ENCODE measurements at places on chromosomes 1 and 21. TPM values are rescaled to one million over a fixed set of nuclear protein-coding genes. Genes with fewer than 3 reads are reported as not detected.
A peak's percentile ranks its signal among the peaks of the same experiment; 100 is the strongest.

GOLT1A gene
- polyA plus RNA-seq, result not detected

ATP1A2 gene
- polyA plus RNA-seq, result not detected

SPRR4 gene
- not detected for polyA plus RNA-seq

CRTC2 gene
- polyA plus RNA-seq, result 24.6 TPM

MYOC gene
- polyA plus RNA-seq, result not detected

MAP3K21 gene
- polyA plus RNA-seq, result 1.6 TPM

OR2L5 gene
- not detected for polyA plus RNA-seq

DNA sequence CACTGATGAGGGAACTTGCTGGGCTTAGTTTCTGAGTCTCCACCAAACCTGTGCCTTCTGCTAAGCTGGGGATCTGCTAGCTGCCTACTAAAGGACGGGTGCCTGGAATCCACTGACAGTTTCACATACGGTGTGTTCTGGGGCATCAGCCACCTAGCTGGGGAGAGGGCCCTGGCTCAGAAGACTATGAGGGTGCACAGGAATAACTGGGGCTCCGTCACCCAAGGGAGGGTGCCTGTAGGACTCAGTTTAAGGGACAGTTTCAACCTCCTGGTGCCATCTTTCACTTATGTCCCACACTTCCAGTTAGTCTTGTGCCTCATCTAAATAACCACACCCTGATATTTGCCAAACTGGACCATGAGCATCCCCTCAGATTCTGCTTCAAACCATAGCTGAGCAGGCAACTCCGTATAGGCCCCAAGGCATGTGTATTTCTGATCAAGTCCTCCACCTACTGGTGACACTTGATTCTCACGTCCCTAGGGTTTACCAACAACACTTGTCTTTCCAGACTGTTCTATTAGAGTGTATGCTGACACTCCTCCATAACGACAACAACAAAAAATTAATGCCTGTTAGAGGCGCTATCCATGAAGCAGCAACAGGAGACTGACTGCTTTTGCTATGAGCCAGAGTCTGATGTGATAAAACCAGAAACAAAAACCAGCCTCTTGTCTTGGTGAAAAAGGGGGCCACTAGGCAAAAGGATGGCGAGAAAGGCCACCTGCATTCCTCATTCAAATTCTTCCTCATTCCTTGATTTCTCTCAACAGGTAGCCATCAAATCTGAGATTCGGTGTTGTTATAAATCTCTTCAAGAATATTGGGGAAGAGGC, 55.0 kb upstream of the PAXBP1 start:
- DNase-seq, result peak; percentile 22
- no peak overlapping the region for H3K4me3 ChIP-seq
- peaks cover 15% of the 10 kb centered on the region for H3K27me3 ChIP-seq

DNA sequence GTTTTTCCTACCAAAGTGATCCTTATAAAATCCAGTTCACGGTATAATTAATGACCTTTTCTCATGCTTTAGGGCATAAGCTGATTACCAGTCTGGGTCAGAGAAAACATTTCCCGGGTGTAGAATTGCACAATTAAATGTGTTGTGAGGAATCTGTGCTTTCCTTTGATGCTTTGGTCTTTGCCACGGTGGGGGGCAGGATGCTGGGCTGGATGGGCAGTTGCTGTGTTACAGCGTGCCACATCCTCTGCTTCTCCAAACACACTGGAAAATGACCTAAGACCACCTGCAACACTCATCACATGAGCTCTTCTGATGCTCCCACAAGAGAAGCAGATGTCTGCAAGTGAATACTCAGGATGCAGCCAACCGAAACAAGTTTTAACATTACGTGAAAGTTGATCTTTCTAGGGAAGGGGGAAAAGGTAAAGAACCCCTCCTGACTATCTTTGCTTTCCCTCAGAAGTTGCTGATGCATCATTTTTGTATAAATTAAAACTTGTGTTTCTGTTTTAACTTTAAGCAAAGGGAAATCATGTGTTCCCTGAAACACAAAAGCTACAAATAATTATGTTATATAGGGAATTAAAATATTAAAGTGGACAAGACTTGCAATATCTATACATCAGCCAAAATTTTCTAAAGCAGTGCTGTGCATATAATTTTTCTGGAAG, 515.3 kb upstream of the NR5A2 start:
- no peaks in the 10 kb centered on the region for H3K27me3 ChIP-seq
- DNase-seq, result peak; percentile 15
- H3K36me3 ChIP-seq, result no peaks in the 10 kb centered on the region
- peaks cover 17% of the 10 kb centered on the region for H3K4me1 ChIP-seq
- no peak overlapping the region for H3K4me3 ChIP-seq

- DNase-seq, result no peak
- H3K27ac ChIP-seq, result no peak overlapping the region
- no peak overlapping the region for H3K4me3 ChIP-seq
- H3K36me3 ChIP-seq, result no peaks in the 10 kb centered on the region
Observed at GRCh38 chr1:89990976-89991831, 3.7 kb upstream of the ZNF326 start.

DNA sequence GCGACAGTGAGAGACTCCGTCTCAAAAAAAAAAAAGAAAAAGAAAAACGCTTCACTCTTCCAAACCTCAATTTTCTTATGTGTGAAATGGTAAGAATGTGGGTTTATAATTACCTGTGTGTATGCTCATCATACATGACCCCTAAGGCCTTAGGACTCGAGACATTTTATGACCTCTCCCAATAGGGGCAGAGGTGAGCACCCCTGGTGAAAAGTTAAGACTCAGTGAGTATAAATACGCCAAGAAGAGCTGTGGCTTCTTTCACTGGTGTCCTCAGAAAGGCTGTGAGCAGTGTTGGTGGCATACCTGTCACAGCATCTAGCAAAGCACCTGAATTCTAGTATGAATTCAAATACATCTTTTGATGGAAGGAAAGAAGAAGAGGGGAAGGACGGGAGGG, 7.8 kb upstream of the FCMR start:
- H3K36me3 ChIP-seq, result no peaks in the 10 kb centered on the region
- DNase-seq, result no peak
- peak overlapping the region; percentile 98 for H3K27ac ChIP-seq

DNA sequence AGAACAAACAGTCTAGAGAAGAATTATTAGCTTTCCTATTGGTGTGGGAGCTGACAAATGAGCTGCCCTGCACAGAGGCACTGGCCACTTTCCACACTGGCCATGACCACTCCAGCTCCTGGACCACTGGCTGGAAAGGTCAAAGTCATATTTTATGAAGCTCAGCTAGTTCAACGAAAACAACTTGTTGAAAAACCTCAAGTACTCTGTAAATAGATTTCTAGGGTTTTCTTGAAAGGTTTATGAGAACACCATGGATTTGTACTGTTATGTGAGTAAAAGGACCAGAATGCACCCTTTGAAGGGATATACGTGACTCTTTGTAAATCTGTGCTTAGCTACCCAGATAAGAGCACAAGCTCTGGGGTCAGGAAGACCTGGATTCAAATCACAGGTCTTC, 54.5 kb upstream of the FGGY start:
- no peaks in the 10 kb centered on the region for H3K27me3 ChIP-seq
- H3K4me1 ChIP-seq, result no peaks in the 10 kb centered on the region
- H3K4me3 ChIP-seq, result no peak overlapping the region
- DNase-seq, result no peak

- no peak overlapping the region for H3K4me3 ChIP-seq
- H3K36me3 ChIP-seq, result no peaks in the 10 kb centered on the region
- no peaks in the 10 kb centered on the region for H3K4me1 ChIP-seq
- DNase-seq, result no peak
- H3K27ac ChIP-seq, result no peak overlapping the region
- H3K27me3 ChIP-seq, result peaks cover 15% of the 10 kb centered on the region
Observed at GRCh38 chr1:183163316-183163715, 22.7 kb upstream of the LAMC2 start.

DNA sequence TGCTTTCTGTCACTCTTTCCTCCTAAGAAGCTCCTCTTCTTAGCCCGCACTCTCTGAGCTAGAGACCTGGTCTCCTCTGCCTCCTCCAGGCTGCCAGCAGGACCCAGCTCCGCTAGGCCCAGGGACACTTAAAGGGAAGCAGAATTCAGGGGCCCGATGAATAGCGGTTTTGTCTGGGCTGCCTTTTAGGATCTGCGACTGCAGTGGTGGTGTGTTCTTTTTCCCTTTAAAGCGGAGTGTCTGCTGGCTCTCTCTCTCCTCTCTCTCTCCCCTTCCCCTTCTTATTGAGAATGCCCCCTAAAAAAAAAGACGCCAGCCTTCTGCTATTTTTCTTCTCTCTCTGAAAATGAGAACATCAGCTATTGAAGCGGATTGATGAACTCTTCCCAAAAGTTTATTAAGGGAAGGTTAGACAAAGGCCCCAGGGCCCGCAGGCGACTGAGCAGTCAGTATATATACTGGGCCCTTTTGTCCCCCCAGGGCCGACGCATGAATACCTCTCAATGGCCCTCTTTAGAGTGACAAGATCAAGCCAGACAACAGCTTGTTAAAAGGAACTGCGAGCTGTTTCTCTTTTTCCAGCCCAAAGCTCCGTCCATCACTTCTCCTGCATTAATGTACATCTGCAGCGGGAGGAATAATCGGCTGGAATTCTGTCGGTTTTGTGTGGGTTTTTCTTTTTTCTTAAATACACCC, 27.0 kb downstream of the PAX7 start:
- no peak overlapping the region for H3K27ac ChIP-seq
- DNase-seq, result no peak
- H3K4me1 ChIP-seq, result no peaks in the 10 kb centered on the region
- no peak overlapping the region for H3K4me3 ChIP-seq
- no peaks in the 10 kb centered on the region for H3K36me3 ChIP-seq

DNA sequence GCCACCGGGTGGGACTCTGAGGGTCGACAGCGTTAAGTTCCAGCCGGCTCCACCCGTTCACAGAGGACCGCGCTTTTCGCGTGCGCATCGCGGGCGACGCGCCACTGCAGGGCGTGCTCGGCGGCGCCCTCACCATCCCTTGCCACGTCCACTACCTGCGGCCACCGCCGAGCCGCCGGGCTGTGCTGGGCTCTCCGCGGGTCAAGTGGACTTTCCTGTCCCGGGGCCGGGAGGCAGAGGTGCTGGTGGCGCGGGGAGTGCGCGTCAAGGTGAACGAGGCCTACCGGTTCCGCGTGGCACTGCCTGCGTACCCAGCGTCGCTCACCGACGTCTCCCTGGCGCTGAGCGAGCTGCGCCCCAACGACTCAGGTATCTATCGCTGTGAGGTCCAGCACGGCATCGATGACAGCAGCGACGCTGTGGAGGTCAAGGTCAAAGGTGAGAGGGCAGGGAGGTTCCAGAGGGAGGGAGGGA, 4.9 kb downstream of the BCAN start:
- H3K4me1 ChIP-seq, result peaks cover 18% of the 10 kb centered on the region
- H3K27ac ChIP-seq, result no peak overlapping the region
- H3K36me3 ChIP-seq, result no peaks in the 10 kb centered on the region
- no peak for DNase-seq
